ENCODE measurements at places on chromosomes 12 and 14.

- DNase-seq, result no peak
These were observed 149.0 kb upstream of the RMST start for GRCh38 chr12:97313471-97314190.

DNA sequence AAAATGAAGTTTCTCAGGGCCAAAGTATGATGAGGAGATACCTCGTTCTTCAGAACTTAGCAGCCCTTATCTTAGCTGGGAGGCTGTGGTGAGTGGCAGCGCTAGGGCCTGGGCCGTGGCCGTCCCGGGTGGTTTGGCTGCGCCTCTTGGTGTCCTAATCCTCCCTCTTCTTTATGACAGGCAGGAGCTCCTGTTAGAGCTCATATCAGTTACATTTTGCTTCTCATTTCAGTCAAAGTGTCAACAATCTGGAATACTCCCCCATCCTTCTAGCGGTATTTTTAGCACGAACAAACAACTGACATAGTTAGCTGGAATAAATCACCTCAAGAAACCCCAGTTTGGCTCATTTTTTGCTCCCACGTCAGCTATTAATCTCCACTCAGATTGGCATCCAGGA is 188.8 kb downstream of the TTC7B start:
- DNase-seq, result no peak

DNA sequence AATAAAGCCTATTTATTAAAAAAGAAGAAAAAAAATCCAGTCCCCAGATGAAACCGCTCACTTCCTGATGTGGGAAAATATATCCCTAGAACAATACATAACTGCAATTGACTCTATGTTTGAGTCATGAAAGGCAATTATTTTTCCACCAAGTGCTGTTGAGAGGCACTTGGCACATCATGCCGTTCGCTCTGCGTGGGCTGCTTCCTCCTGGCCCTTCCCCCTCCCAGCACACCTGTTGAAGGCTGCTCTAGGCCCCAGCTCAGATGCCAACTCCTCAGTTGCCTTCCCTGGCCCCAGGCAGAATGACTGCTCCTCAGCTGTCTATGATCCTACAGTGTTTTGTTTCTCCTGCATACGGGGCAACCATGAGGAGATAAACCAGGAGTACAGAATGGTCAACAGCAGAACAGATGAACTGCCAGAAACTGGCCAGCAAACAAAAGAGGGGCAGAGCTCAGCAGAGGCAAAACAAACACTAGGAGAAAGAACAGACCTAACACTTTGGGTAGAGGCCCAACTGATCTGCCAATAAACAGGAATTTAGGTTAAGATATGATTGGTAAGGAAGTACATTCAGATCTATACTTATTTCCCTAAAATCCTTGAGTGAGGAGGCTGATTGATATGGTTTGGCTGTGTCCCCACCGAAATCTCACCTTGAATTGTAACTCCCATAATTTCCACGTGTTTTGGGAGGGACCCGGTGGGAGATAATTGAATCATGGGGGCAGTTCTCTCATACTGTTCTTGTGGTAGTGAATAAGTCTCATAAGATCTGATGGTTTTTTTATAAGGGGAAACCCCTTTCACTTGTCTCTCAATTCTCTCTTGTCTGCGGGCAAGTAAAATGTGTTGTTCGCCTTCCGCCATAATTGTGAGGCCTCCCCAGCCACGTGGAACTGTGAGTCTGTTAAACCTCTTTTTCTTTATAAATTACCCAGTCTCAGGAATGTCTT is 58.6 kb downstream of the SLC38A1 start:
- no peak for DNase-seq

DNA sequence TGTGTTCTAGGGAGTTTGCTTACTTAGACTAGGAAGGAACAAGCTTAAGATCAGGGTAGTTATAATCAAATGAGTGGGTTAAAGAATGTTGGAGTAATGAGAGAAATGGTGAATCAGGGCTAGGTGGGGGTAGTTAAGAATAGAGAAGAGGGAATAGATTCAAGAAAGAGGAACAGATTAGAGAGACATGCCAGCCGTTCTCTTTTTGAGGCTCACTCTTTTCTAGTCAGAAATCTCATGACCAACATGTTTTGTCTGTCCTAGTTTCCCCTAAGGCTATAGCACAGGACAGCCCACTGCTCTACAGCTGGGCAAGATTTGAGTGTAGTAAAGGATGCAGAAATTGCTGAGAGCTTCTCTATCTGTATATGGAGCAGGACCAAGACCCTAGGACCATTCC is 258.4 kb downstream of the AKAP6 start:
- no peak for DNase-seq

DNA sequence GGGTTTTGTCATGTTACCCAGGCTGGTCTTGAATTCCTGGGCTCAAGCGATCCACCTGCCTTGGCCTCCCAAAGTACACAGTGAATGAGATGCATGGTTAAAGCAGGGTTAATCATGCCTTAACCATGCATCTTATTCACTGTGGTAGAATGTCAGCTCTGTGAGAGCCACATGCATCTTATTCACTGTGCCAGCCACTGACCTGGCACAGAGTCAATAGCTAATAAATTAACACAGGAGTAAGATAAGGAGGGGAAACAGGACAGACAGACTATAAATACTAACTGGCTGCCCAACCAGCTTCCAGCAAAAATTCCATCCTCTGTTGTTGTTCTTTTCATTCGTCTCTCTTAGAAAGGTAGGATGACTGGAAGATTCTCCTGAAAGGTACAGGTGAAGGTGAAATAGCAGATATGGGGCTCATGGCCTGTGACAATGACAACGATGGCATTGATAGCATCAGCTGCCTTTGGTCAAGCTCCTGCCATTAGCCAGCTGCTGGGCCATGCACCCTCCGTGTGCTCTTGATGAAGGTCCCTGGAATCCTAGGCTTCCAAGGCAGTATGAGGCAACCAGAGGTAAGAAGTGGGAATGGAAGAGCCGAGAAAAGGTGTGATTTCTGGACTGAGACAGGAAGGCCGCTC is 76.6 kb downstream of the ZNF664 start:
- DNase-seq, result no peak

GRCh38 chr14:77059276-77059915 is 30.9 kb upstream of the IRF2BPL start:
- peak; percentile 90 for DNase-seq

DNA sequence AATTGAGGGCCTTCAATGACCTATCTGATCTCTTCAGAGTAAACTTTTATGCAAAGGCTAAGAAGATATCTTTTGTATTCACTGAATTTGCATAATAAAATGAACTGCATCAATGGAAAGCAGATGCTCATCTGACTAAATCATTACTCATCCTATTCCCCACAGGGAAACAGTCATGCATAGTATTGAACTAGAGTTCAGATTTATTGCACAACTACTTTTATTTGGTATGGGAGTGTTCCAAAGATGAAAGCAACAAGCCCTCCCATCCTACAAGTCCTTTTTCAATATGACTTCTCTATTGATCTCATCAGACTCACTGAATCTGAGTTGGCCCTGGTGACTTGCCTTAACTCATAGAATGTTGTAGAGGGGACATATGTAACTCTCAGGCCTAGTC is 159.8 kb downstream of the KITLG start:
- peak; percentile 74 for DNase-seq

- DNase-seq, result no peak
These were observed 32.5 kb downstream of the STX2 start for GRCh38 chr12:130806574-130806973.

GRCh38 chr12:2016862-2017545 is 12.7 kb upstream of the DCP1B start:
- DNase-seq, result no peak

- no peak for DNase-seq
These were observed 230.5 kb downstream of the PDZRN4 start for GRCh38 chr12:41418586-41418985.

DNA sequence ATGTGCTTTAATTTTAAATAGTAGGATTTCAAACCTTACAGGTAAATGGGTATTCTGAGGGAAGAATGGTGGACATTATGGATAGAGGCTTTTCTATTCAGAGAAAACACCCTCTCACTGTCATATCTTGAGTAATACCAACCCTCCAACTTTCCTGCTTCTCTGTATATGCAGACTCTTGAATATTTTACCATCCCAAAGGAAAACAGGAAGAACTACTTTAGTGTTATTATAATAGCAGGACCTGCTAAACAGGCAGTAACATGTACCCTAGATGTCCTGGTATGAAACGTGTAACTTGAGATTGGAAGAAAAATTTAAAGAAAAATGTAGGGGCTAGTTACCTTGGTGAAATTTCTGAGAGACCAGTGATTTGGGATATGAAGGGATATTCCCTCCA is 82.9 kb upstream of the TRHDE start:
- no peak for DNase-seq

- DNase-seq, result no peak
These were observed 14.4 kb downstream of the ADCY6 start for GRCh38 chr12:48774516-48774915.

- no peak for DNase-seq
These were observed 11.0 kb upstream of the RPS6KL1 start for GRCh38 chr14:74934041-74934440.

DNA sequence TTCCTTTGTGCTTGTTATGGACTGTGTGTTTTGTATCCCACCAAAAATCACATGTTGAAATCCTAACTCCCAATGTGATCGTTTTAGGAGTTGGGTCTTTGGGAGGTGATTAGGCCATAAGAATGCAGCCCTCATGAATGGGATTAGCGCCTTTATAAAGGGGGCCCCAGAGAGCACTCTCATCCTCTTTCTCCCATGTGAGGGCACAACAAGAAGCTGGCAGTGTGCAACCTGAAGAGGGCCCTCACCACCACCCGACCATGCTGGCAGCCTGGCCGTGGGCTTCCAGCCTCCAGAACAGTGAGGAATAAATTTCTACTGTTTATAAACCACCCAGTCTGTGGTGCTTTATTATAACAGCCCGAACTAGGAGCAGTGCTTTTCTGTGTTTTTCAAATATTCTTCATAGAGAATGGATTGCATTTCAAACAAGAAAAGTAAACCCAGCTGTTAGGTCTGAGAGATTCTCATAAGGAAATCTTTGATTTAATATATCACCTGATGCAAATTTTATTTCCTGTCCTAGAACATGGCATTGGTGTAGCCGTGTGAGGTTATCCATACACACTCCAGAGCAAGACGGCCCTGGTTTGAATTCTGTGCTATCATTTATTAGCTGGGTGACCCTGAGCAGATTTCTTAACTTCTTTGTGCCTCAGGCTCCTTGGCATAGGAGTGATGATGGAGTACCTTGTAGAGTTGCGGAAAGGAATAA is 27.8 kb downstream of the HSPB8 start:
- DNase-seq, result no peak

- DNase-seq, result no peak
These were observed 142.0 kb upstream of the FSCB start for GRCh38 chr14:44649061-44649460.

DNA sequence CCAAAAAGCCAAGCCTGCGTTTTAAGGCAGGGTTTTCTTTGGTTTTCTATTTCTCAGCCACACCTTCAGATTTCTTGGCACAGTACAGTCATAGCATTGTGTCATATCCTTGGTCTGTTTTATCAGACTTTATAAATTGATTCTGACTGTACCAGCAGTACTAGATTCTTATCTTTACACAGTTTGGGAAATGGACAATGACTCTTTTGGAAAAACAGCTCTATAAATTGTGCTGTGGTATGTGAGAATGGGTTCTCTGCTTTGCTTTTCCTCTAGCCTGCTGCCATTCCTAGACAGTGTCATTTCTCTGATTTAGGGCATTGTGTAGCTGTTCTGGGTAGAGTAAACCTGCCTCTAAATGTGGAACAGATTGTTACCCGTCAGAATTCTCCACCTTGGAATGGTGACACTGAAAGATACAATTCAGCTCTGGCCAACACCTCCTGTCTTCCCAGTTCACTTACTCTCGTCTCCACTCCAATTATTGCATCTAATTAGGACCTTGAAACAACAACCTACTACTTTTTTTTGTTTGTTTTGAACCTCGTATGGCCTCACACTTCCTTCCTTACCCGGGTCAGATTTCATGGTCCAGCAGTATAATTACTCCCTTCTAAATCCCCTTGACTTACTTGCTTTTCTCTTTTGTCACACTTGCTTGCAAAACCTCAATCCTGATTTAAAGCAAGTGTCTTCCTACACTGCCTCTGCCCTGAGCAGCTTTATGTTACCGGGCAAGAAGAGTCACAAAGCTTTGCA is 226.3 kb downstream of the ERC1 start:
- peak; percentile 71 for DNase-seq
